Brain pericyte (primary cell): ENCODE measurements at places on chromosomes 3 and 15.

GRCh38 chr3:124986192-124987143 is 51.9 kb upstream of the MUC13 start:
- peak; percentile 56 for DNase-seq

DNA sequence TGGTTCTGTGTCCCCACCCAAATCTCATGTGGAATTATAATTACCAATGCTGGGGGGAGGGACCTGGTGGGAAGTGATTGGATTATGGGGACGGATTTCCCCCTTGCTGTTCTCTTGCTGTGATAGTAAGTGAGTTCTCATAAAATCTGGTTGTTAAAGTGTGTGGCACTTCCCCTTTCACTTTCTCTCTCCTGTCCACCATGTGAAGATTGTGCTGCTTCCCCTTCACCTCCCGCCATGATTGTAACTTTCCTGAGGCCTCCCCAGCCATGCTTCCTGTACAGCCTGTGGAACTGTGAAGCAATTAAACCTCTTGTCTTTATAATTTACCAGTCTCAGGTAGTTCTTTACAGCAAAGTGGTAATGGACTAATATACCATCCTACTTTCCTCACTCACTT is 289.6 kb downstream of the EFHB start:
- no peak for DNase-seq

- DNase-seq = no peak
Observed at GRCh38 chr3:171462224-171462623, 2.0 kb upstream of the TNIK start.

DNA sequence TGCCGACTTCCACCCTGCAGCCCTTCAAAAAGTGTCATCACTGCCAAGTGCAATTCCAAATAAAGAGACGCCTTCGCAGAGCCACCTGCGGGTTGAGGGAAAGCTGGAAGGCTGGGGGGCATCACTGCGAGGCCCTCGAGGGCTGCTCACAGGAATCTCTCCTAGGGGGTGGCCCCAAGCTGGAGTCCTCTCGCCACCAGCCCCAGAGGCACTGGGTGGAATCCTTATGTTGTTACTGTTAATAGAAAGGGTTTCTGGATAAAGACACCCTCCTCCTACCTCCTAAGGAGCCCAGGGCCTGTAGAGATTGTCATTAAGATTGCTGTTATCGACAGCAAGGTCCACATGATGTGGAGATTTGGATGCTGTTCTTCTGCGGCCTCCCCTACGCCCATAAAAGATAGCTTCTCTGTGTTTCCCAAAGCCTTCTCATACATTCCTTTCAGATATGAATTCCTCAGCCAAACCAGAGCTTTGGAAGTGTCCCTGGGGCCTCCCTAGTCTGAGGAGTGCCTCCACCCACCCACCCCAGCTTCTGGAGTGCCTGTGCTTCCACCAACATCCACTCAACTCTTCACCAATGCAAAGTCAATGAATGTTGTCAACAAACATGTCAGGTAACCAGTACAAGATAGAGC is 512.7 kb downstream of the SHQ1 start:
- DNase-seq = no peak

DNA sequence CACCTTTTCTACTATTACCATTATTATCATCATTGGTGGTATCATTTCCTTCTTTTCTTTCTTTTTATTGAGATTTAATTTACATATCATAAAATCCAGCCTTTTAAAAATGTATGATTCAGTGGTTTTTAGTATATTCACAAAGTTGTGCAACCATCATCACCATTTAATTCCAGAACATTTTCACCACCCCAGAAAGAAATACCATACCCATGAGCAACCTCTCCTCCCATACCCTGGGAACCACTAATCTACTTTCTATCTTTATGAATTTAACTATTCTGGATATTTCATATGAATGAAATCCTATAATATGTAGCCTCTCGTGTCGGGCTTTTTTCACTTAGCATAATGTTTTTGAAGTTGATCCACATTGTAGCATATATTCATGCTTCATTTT is 29.1 kb downstream of the AAGAB start:
- DNase-seq = no peak

DNA sequence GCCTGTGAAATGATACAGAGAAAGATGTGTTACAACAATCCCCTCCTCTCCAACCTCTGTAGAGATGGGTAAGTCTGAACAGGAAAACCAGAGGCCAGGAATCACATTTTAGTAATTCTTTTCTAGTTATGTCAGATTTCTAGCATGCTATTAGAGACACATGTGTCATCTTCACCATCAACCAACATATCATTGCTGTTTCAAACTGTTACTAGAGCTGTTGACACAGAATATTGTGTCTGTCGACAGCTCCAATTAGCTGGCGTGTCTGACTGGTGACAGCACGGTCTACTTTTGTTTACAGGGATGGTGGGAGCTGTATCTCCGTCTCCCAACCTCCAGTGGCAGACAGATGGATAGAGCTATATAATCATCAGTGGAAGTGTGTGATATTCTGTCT is 393.2 kb downstream of the SOX2 start:
- DNase-seq = no peak

- DNase-seq = no peak
Observed at GRCh38 chr15:58462973-58463663, 31.3 kb downstream of the LIPC start.

- DNase-seq = no peak
Observed at GRCh38 chr3:26308454-26308853, 314.1 kb upstream of the LRRC3B start.

GRCh38 chr3:165642761-165643420 is 194.3 kb downstream of the BCHE start:
- DNase-seq = peak; percentile 86

- DNase-seq = no peak
Observed at GRCh38 chr3:155595371-155595770, 149.5 kb downstream of the PLCH1 start.

DNA sequence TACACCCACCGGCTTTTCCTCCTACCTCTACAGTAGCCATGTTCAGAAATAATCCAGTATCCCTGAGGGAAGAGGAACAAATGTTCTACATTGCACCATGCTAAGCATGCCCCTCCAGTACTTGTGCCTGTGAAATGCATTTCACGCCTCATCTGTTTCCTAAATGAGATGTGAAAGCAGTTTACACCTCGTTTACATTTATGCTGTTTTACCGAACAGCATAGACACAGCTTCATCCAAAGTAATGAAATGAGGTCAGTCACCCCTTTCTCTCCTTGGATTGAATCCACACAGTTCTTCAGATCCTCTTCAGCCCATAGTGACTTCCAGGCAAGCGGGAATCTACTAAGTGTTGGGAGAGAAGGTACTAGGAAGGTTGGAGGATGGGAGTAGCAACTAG is 514.3 kb downstream of the PDCD6IP start:
- DNase-seq = no peak

- no peak for DNase-seq
Observed at GRCh38 chr3:142269767-142270166, 44.4 kb upstream of the GK5 start.

- no peak for DNase-seq
Observed at GRCh38 chr15:58015565-58015964, 49.9 kb downstream of the ALDH1A2 start.

DNA sequence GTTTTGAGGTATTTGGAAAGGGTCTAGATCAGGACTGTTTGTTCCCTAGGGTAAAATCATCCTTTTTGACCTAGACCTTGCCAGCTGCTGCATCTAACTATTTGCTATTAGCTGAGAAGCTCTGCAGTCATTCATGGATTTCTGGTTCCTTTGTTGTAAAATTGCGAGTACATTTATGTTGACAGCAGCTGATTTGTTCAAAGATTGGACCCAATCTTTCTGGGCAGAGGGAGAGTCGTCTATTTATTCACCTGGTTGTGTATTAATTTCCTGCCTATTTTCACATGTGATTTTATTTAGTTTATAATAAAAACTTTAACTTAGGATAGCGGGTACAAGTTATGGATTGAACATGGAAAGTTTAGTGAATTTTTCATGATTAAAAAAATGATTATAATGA is 236.3 kb downstream of the CNTN4 start:
- DNase-seq = no peak

GRCh38 chr3:197960694-197961581 is 921 bp downstream of the LMLN start:
- DNase-seq = no peak

- DNase-seq = no peak
Observed at GRCh38 chr3:29521751-29522150, 240.9 kb downstream of the RBMS3 start.

- DNase-seq = no peak
Observed at GRCh38 chr3:32780735-32781210, 37.0 kb upstream of the TRIM71 start.

DNA sequence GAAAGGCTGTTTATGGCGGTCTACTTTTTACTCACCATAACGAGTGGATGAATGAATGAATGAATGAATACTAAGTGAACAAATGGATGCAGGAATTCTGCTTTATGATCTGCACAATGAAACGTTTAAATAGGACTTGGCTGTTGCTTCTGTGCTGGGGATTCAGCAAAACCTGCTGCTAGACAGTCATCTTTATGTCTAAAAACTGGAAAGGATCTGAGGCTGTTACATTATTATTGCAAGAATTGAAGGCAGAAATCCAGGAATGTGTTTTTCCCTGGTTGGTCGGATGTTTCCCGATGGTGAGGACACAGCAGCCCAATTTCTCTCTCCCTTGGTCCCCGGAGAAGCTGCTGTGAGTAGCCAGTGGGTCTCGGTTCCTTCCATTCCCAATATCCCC is 94.2 kb downstream of the GABRG3 start:
- no peak for DNase-seq

- no peak for DNase-seq
Observed at GRCh38 chr3:134543113-134543512, 57.3 kb downstream of the CEP63 start.

DNA sequence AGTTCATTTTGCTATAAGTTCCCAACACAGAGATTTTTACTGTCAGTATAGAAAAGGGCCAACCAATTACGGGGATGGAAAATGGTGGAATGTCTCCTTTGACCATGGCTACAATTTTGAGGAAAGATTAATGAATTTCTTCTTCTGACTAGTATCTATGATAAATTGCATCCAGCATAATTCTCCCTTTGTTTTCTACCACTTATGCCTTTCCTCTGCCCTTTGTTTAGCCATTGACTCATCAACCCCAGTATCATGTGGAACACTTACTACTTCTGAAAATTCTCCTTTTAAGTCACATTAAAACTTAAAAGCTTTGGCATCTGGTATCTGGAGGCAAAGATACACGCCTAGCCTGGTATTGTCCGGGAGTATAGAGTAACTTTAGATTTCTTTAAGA is 92.9 kb upstream of the CADPS start:
- no peak for DNase-seq

- no peak for DNase-seq
Observed at GRCh38 chr3:165148876-165149441, 47.2 kb downstream of the SLITRK3 start.

DNA sequence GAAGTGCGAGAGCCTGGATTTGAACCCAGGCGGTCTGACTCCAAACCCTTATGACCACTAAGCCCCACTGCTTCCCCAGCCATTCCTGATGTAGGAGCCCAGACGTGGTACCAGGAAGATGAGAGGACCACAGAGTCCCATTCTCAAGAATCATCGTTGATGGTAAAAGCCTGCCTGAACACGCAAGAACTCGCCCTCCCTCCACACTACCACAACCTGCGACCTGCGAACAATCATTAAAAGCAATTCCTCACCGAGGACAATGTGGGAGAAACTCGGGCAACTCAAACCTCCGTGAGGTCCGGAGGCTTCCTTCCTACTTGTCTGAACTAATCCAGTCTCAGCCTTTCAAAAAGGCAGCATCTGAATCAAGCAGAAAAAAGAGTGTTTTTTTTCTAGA is 10.3 kb downstream of the MAGI1 start:
- DNase-seq = no peak

- DNase-seq = no peak
Observed at GRCh38 chr3:41673650-41674049, 288.3 kb downstream of the ULK4 start.

GRCh38 chr3:53921296-53921695 is 29.6 kb upstream of the SELENOK start:
- no peak for DNase-seq

DNA sequence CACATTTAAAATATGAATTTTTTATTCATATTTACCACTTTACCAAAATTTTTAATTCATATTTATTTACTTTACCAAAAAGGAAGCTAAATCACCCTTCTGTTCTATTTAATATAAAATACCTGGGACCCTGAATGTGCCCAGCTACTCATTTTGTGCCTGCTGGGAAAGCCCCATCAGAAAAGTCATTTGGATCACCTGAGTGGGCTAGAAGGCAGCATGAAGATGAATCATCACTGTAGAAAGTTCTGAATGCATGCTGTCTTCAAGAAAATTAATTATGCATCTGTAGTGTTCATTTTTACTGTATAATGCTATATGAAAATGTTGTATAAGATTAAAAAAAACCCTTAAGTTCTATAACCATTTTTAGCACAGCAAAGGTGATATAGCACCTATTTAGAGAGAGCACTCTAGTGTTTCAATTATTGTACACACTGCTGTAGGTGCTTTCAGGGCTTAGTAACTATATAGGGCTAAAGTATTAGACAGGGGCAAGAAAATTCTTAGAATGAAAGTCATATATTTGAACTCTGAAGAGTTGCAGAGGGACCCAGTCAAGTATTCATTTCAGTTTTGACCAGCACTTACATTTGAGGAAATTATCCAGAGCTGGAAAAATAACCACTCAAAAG is 175.1 kb downstream of the NFKBIZ start:
- no peak for DNase-seq

GRCh38 chr3:170405101-170405500 is 13.6 kb upstream of the CLDN11 start:
- DNase-seq = no peak
